ENCODE measurements at places on chromosomes 13 and 19. TPM values are rescaled to one million over a fixed set of nuclear protein-coding genes. Genes with fewer than 3 reads are reported as not detected.

DNA sequence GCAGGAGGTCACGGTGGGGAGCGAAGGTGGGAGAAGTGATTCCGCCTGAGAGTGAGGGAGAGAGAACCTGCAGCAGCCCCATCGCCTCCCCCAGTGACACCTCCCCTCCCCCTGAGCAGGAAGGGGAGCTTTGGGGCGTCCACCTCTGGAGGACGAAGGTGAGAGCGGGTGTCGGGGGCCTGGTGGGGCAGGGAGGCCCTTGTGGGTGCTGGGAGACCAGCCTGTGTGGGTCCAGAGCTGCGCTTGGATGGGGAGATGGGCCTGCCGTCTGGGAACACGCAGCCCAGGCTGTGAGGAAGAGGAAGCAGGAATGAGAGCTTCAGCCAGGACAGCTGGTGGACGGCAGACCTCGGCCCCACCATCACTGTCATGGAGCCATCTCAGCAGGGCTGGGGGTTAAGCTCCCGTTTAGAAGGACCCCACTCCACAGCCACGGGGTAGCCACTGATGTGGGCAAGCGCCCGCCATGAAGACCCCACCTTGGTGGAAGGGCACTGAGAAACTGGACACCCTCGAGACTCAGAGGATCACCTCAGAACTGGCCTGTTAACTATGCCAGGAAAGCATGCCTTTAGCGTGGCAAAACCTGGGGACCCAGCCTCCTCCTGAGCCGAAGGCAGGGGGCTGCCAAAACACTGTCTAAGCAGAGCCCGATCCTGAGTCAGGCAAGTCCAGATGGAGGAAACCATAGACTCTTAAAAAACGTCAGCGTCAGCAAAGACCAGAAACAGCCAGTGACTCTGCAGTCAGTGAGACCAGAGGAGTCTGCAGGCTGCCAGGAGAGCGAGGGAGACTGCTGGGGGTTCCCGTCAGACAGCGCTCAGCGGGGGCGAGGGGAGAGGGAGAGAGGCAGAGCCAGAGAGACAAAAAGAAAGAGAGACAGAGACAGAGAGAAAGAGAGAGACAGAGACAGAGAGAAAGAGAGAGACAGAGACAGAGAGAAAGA is 6.4 kb upstream of the PROZ start:
- peaks cover 5% of the 10 kb centered on the region for H3K27me3 ChIP-seq
- no peak overlapping the region for H3K4me3 ChIP-seq
- H3K36me3 ChIP-seq = no peaks in the 10 kb centered on the region
- no peak overlapping the region for H3K27ac ChIP-seq
- DNase-seq = no peak

GRCh38 chr13:44011036-44011435 is 131.3 kb downstream of the LACC1 start:
- DNase-seq = no peak
- H3K4me1 ChIP-seq = no peaks in the 10 kb centered on the region
- no peak overlapping the region for H3K27ac ChIP-seq
- no peaks in the 10 kb centered on the region for H3K36me3 ChIP-seq
- H3K27me3 ChIP-seq = peaks cover 5% of the 10 kb centered on the region
- H3K4me3 ChIP-seq = no peak overlapping the region

DNA sequence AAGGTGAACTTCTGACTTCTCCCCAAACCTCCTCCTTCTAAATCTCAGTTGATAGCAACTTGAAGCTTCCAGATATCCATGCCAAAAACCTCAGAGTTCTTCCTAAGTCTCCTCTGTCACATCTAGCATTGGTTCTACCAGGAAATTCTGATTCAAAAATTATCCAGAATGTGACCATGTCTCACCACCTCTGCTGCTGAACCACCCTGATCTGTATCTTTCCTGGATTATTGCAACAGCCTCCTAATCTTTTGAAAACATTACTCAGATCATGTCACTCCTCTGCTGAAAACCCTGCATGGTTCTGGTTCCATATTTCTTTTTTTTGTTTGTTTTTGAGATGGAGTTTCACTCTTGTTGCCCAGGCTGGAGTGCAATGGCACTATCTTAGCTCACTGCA is 78.7 kb upstream of the TNFSF11 start:
- DNase-seq = no peak
- no peak overlapping the region for H3K4me3 ChIP-seq
- peak overlapping the region; percentile 85 for H3K27ac ChIP-seq
- no peaks in the 10 kb centered on the region for H3K27me3 ChIP-seq
- H3K4me1 ChIP-seq = peaks cover 33% of the 10 kb centered on the region
- no peaks in the 10 kb centered on the region for H3K36me3 ChIP-seq

- peak overlapping the region; percentile 76 for H3K4me3 ChIP-seq
- no peaks in the 10 kb centered on the region for H3K4me1 ChIP-seq
- no peaks in the 10 kb centered on the region for H3K27me3 ChIP-seq
- peak; percentile 19 for DNase-seq
These were observed 949 bp upstream of the ZNF260 start for GRCh38 chr19:36528921-36529518.

GRCh38 chr13:110263888-110264287 is 43.1 kb downstream of the COL4A1 start:
- no peak overlapping the region for H3K4me3 ChIP-seq
- no peak for DNase-seq
- no peaks in the 10 kb centered on the region for H3K4me1 ChIP-seq
- no peak overlapping the region for H3K27ac ChIP-seq

The SOHLH2 gene
- not detected for total RNA-seq

The TMEM86B gene
- 8.3 TPM for total RNA-seq

The KPNA3 gene
- 46.9 TPM for total RNA-seq

The POSTN gene
- not detected for total RNA-seq

The ZNF546 gene
- total RNA-seq = 3.2 TPM

The ZNF527 gene
- 3.9 TPM for total RNA-seq

The FCGBP gene
- total RNA-seq = 3.2 TPM

The OR10H1 gene
- not detected for total RNA-seq

The CACNG6 gene
- not detected for total RNA-seq

The ZNF320 gene
- 2.1 TPM for total RNA-seq
